ENCODE measurements at places on chromosomes 4 and X.

GRCh38 chr4:12458621-12459020 lies 1025.5 kb downstream of the RAB28 start:
- DNase-seq = no peak

DNA sequence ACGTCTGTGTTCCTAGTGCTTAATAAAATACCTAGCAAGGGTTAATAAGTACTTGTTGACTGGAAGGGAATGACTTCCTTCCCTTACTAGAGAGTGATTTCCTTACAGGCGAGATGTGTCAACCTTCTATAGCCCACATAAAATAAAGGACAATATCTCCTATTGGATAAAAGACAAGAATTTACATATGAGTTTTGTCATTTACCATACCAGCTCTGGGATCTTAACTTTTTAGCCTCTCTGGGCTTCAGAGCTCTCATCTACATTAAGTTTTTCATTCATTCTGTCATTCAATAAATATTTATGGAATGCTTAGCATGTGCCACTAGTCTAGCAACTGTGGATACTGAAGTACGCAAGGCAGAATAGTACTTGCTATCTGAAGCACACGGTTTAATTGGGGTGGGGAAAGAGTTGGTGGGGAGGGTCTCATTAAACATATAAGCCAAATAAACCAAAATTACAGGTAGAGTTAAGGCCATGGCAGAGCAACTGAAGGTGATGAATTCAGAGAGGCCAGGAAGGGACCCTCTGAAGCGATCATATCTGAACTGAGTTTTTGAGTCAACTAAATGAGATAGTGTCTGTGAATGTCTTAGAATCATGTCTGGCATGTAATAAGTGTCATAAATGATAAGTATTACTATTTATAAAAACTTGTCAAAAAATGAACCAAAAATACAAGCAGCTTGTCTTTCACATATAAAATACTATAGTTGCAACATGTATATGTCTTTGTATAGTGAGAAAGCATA lies 91.6 kb upstream of the BMP2K start:
- no peak for DNase-seq

DNA sequence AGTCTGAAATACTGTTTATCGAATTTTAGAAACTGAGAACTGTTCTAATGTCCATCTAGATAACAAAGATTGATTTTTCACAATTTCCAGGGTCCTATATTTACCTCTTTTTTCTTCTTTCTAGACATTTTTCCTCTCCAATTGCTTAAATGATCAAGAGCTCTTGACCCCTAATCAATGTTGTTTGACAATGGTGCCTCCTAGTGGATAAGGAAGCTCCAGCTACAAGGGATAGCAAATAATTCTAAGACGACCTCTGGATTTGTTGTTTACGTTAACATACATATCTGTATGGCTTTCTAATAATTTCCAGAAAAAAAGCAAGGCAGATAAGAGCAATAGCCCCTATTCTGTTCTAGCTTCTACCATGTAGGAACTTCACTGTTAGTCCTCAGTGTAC lies 35.8 kb downstream of the GPR82 start:
- DNase-seq = no peak

GRCh38 chrX:18677161-18677869 lies 5.4 kb upstream of the RS1 start:
- DNase-seq = no peak

GRCh38 chrX:34839451-34839850 lies 103.1 kb upstream of the FAM47B start:
- DNase-seq = no peak

Measured in SHP77 treated with DMSO at 0.1 percent for 48 hours (cell line).